ENCODE measurements at places on chromosomes 11 and 22.

DNA sequence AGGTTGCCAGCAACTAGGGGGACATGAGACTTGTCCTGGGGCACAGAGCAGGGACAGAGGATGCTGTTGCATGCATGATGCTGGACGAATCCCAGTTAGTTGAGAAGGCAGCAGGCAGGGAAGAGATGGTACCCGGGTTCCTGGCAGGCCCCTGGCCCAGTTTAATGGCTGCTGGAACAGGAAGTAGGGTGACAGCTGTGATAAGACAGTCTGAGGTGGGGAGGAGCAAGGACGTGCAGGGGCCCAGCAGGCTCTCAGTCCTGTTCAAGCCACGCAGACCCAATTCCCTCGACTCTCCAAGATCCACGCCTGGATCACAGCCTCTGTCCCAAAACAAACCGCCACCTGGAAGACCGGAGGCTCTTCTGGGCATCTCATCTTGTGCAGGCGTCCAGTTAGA is 32.0 kb downstream of the LRRC10B start:
- DNase-seq = no peak

GRCh38 chr11:67024410-67024809 is 1.5 kb downstream of the SYT12 start:
- DNase-seq = no peak

DNA sequence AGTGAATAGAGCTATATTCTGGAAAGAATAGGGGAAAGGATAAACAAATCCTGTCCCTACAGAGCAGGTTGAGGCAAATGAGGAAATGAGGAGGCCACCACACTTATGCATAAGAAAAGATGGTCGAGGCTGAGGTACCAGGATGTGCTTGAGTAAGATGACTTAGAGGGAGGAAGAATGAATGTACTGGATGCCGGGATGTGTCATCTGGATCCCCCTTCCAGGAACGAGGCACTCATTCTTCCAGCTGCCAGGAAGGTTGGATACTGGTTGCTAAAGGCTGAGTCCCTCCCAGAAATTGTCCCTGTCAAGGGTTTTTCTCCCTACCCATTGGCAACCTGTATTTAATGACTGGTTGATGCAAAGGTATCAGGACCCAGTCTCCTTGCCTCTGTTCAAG is 31.1 kb upstream of the SYT9 start:
- DNase-seq = no peak

GRCh38 chr11:128532016-128532571 is 55.3 kb downstream of the ETS1 start:
- DNase-seq = no peak

DNA sequence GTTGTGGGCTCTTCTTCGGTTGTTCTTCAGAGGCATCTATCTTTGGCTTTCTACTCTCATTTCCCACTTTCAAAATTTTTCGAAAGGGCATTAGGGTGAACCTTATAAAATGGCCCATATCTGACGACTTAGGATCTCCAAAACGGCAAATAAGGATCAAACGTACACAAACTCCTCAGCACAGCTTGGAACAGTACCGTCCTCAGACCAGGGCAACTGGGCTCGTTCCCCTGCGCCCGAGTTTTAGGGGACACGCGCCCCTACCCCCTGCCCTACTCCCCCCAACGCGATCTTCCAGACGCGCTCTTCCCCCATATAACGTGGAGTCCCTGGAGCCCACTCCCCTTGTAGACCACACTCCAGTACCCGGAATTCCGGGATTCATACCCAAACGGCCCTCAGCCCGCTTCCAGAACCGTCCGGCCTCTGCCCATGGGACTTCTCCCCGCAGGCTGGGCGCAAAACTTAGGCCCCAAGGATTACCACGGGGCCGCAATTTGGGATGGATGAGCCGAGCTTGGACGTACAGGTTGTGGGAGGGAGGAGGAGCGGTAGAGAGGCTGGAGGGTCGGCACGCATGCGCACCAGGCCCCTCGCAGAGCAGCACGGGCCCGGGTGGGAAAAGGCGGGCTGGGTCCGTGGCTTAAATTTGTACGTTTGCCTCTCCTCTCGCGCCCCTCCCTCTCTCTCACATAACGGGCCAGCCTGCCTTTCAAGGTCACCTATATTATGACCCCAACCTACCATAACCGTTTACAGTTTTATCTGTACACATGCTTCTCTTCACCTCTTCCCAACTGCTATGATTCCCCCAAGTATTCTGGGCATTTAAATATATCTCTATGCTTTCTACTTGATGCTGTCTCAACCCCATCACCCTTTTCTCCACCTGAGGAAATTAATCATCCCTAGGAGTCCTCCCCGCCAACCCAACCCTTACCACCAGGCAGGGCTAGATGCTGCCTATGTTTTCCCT is 3.4 kb downstream of the CCDC89 start:
- peak; percentile 52 for DNase-seq

GRCh38 chr11:65375012-65375411 is 7.4 kb downstream of the SLC25A45 start:
- no peak for DNase-seq

GRCh38 chr11:76493626-76494539 is 49.1 kb downstream of the EMSY start:
- DNase-seq = no peak

DNA sequence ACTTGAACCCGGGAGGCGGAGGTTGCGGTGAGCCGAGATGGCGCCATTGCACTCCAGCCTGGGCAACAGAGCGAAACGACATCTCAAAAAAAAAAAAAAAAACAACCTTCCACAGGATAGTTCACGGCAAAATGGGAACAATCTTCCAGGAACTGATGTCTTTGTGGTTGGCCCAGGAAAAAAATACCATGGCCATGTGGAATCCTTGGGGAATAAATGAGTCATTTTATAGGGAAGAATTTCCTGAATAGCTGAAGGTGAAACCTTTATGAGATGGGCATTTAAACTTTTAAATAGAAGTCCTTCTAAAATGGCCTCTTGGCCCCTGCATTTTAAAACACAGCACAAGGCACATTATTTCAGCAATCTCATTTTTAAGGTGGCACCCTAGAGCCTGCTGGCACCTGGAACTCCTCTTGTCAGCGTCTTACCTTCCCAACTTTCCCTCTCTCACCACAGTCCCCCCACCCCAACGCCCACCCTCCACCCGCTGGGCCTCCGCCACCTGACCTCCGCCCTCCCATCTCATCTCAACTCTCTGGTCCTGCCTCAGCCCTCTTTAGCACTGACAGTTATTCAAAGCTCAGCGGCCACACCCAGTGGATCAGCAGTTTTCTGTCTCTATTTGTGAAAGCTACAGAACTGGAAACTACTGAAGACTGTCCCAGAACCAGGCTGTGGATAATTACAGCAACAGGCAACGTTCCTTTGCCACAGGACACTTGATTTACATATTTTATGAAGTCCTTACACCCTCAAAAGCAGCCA is 43.1 kb downstream of the SCGB1A1 start:
- peak; percentile 61 for DNase-seq

DNA sequence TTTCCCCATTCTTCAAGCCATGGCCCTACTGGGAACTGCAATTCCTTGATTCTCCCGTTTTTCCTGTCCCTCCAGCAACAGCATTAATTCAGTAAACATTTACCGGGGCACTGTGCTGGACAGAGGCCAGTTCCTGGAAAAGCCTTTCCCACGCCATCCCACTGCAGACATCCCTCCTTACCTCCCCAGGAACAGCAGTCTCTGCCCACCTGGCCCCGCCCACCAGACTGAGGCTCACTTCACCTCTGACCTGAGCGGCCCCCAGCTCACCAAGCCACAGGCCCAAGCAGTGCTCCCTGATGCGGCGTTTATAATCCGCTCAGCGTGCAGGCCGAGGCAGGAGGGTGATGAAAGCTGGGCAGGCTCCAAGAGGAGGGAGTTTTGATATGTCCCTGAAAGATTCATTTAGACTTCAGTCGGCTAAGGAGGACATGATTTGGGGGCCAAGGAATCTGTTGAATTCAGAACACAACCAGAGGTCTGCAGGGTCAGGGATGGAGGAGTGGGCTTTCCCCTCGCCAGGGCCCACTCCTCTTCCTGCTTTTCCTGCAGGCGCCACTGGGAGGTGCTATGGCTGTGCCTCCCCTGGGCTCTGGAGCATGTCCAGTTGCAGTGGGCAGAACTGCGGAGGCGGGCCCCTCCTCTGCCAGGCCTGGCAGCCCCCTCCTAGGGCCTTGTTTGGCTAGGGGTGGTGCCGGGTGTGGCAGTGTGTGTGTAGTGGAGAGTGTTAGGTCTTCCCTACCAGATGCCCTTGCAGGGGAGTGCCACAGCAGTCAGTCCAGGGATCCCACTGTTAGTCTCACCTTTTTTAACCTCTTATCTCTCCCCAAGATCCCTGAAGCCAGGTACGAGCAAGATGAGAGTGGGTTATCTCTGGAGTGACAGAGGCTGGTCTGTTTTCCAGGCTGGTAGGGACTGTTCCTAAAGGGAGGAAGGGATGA is 1.4 kb upstream of the TAGLN start:
- DNase-seq = peak; percentile 61

DNA sequence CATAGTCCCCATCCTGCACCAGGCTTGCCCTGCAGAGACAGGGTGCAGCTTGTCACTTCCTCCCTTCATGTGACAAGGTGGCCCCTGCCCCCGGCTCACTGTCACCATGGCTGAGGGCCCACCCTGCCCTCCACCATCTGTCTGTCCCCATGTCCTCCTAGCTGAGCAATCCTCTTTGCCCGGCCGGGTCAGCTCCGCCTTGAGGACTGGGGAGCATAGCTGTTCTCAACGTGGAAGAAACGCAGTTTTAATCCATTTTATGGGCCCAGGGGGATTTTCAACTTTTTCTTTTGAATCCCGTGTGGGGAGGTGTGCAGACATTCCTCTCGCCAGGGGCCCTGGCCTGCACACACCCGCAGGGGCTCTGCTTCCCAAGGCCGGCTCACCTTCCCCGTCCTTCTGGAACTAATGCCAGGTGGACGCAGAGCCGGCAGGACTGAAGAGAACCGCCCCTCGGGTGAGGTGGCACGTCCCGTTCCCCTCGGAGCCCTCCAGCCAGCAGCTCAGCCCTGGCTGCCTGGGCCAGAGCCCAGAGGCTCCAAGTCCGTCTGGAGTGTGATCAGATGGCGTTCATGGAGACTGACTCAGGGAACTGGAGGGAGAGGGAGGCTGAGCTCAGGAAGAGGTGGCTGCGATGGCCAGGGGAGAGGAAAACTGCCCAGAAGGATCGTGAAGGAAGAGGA is 1108.7 kb downstream of the BRD1 start:
- no peak for DNase-seq

- DNase-seq = peak; percentile 19
These were observed 1.0 kb downstream of the POU2AF3 start for GRCh38 chr11:111299101-111300026.

- DNase-seq = no peak
These were observed 53.9 kb downstream of the SMIM38 start for GRCh38 chr11:69209421-69210309.
